Activated T-cell treated with anti-CD3 and anti-CD28 coated beads for 48 hours (primary cell): ENCODE measurements at places on chromosomes 3 and 15.

- DNase-seq, result peak; percentile 35
Measured at GRCh38 chr3:10189557-10190354, 25.0 kb downstream of the IRAK2 start.

GRCh38 chr3:41972802-41973201 is 10.9 kb upstream of the ULK4 start:
- DNase-seq, result no peak

DNA sequence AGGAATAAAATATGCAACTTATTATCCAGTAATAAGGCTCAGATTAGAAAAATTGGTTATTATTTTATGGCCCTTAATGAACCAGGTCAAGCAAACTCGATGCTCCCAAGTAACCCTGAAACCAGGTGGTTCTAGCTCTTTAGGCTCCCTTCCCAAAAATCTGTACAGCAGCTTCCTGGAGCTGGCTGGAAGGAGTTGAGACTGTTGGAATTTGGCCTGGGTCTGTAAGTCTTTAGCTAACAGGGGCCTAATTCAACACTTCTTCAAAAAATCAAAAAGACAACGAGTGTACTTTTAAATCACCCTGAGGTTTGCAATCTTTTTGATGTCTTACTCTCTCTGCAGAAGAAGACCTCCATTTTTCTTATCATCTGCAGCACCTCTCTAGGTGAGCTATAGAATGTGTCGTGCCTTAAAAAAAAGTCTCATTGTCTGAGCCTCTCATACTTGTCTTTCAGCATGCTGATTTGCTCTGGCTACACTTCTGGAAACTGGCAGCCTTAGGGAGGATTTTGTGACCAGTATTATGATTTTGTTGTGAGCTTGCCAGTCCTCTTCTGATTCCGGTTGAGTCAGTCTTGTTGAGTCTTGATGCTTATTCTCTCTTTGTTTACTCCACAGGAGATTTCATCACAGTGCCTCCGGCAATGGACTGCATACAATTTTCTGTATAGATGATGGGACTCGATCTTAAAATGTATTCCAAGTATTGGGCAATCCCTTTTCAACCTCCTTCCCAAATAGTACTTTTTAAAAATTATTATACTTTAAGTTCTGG is 235.0 kb upstream of the KBTBD8 start:
- DNase-seq, result no peak

GRCh38 chr3:71582036-71582611 is 1.4 kb downstream of the FOXP1 start:
- peak; percentile 47 for DNase-seq

GRCh38 chr3:118641608-118642007 is 393.0 kb downstream of the IGSF11 start:
- DNase-seq, result no peak

- no peak for DNase-seq
Measured at GRCh38 chr3:184806567-184807271, 5.2 kb upstream of the VPS8 start.

GRCh38 chr3:58173669-58174398 is 36.9 kb downstream of the DNASE1L3 start:
- peak; percentile 28 for DNase-seq

DNA sequence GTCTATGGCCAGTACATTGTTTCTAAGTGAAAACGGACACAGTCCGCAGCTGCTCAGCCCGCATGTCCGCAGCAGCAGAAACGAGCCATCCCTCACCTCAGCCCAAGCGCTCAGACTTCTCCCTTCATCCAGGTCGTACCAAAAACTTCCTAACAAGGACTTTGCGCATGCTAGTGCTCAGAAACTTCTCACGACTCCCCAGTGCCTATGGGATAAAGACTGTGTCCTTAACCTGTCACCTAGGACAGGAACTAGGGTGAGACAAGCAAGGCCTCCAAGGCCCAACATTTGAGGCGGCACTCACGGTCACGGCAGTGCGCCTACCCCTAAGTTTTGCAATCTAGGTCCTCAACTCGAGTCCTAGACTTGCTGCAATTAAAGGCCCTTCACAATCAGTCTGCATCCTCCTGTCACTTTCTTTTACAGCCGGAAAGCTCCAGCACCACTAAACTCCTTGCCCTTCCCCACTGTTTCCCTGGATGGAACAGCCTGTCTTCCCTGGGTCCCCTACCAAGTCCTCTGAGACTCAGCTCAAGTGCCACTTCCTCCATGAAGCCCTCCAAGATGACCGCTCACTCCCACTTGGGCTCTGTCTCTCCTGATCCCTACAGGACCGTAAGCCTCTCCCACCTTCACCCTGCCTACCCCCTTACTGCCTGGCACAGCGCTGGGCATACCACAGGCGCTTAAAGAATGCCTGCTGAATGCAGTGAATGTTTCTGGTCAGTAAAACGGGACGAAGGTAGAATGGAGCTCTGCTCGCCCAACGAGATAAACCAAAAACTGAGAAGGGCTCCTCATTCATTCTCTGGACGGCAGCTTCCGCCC is 1.2 kb downstream of the CLN6 start:
- no peak for DNase-seq

DNA sequence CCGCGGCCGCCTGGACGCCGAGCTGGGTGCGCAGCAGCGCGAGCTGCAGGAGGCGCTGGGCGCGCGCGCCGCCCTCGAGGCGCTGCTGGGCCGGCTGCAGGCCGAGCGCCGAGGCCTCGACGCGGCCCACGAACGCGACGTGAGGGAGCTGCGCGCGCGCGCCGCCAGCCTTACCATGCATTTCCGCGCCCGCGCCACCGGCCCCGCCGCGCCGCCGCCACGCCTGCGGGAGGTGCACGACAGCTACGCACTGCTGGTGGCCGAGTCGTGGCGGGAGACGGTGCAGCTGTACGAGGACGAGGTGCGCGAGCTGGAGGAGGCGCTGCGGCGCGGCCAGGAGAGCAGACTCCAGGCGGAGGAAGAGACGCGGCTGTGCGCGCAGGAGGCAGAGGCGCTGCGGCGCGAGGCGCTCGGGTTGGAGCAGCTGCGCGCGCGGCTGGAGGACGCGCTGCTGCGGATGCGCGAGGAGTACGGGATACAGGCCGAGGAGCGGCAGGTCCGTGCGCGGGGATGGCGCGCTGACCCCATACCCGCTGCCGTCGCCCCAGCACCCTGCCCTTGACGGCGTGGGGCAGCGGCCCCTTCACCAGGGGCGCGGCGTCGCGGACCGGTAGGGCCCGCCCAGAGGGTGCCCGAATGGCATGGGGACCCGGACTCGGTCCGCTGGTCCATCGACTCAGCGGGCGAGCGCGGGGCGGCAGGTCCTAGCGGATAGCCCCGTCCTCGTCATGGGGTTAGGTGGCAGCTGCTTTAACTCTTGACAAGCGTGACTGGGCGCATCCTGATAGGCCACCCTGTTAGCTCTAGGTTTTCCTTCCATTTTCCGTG is 848 bp downstream of the SYNM start:
- DNase-seq, result peak; percentile 47

- no peak for DNase-seq
Measured at GRCh38 chr15:90419738-90420406, 31.8 kb downstream of the IQGAP1 start.

- DNase-seq, result no peak
Measured at GRCh38 chr3:64046592-64046991, 23.3 kb upstream of the PSMD6 start.

GRCh38 chr3:112817271-112817670 is 29.4 kb downstream of the CD200R1L start:
- DNase-seq, result no peak

GRCh38 chr3:113174801-113175485 is 36.4 kb upstream of the BOC start:
- no peak for DNase-seq

DNA sequence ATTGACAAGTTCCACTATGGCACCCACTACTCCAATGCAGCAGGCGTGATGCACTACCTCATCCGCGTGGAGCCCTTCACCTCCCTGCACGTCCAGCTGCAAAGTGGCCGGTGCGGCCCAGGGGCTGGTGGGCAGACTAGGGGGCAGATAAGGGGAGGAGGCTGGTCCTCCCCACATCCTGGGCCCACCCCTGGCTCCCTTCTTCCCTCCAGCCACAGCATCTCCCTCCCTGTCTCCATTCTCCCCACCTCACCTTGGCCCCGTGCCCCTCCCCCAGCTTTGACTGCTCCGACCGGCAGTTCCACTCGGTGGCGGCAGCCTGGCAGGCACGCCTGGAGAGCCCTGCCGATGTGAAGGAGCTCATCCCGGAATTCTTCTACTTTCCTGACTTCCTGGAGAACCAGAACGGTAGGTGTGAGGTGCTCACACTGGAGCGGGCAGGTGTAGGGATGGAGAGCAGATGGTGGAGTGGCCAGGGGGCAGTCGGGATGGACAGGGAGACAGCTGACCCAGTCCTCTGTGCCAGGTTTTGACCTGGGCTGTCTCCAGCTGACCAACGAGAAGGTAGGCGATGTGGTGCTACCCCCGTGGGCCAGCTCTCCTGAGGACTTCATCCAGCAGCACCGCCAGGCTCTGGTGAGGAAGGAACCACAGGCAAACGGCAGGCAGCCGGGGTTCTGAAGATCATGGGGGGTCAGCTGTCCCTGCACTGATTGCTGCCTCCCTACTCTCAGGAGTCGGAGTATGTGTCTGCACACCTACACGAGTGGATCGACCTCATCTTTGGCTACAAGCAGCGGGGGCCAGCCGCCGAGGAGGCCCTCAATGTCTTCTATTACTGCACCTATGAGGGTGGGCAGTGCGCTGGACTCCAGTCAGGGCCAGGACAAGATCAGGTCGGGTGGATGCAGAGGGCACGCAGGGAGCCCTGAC is 26.0 kb downstream of the NBEAL2 start:
- no peak for DNase-seq

GRCh38 chr15:66798426-66799061 is 96.5 kb downstream of the SMAD6 start:
- no peak for DNase-seq

DNA sequence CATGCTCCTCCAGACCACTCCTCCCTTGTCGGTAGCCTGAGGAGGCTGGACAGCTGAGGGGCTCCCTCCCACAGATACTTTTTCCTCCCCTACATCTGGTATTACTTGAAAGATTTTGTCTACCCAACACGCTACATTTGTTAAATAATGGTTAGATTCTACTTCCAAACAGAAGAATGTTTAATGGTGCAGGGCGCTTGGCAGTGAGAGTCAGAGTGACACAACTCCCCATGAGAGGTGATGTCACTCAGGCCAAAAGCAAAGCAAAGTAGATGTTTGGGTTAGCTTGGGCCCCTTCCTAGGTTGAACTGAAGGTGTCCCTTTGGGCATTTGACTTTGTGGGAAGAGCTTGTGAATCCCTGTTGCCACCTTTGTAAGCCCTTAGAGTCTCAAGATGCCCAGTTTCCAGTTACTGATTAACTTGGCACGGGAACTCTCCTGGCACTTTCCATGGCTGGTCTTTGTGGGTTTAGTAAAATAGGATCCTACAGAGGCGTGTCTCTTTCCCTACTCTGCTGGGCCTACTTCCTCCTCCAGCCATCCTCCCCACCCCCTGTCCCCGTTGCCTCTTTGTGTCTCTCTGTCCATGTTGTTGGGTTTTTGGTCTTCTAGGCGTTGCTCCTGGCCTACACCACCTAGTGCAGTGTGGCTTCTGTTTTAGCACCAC is 5.6 kb downstream of the LIMD1 start:
- DNase-seq, result no peak

- DNase-seq, result no peak
Measured at GRCh38 chr3:117303443-117303842, 593.9 kb downstream of the TUSC7 start.

- peak; percentile 4 for DNase-seq
Measured at GRCh38 chr15:85865070-85865684, 70.5 kb upstream of the KLHL25 start.

GRCh38 chr3:37310666-37311050 is 136.3 kb upstream of the LRRFIP2 start:
- DNase-seq, result no peak

- DNase-seq, result peak; percentile 45
Measured at GRCh38 chr3:56783644-56784447, 17.9 kb downstream of the ARHGEF3 start.

- no peak for DNase-seq
Measured at GRCh38 chr3:143529018-143529478, 319.2 kb downstream of the SLC9A9 start.

- DNase-seq, result no peak
Measured at GRCh38 chr3:775178-775880, 317.5 kb upstream of the CNTN6 start.

GRCh38 chr3:40532252-40532651 is 7.5 kb downstream of the ZNF621 start:
- no peak for DNase-seq

DNA sequence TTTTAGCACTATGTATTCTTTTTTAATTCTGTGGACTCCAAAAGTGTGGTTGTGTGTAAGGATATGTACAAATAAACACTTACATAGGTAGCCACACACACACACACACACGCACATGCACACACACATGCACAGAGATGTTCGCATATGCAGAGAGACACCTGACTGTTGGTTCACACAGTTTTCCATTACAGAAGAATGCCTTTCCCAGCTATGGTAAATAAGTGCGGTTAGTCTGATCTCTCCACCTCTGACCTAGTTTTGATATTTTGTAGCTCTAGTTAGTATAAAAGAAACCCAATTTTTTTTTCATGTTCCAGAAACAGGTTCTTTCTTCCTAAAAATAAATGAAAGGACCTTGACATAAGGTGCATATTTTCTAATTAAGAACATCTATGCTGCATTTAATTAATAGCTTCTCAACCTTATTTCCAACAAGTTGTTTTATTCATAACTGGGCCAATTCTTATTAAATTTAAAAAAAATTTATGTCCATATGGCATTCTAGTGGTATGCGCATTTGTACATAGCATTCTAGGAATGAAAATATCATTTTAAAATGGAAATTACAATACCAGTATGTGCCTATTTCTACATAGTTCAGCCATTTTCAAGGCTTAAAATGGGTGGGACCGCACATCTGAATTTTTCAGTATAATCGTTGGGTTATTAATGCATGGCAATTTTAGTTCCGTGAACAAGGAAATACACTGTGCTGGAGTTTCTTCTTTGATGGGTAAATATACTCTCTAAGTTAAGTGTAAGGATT is 27.2 kb downstream of the TMEM108 start:
- DNase-seq, result no peak

- DNase-seq, result no peak
Measured at GRCh38 chr3:188194332-188194731, 40.4 kb downstream of the LPP start.

DNA sequence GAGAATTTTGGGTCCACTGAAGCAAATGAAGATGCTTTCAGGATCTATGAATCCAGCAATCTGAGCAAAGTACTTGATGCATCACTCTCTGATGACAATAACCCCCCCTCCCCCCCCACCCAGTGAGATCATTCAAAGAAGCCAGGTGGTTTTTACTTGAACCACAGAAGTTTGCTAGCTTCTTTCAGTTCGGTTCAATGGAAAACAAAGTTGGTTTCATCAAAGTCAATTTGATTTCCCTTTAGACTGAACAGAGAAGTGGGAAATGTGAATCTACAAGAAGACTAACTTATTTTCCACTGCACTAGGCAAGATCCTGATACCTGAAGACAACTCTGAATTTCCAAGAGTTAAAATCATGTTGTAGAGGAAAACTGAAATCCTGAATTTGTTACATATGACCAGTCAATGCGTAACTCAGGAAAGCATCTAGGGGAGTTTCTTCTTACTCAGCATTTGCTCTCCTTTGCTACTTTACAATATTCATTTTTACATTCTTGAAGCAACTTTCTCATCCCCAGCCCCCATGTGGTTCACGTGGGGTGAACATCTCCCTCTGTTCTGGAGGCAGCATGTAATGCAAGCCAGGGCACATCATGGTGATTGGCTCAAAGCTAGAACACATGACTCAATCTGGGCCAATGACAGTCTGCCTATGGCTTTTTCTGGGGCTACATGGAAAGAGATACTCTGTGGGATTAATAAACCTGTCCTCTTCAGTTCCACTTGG is 572.6 kb downstream of the FOXP1 start:
- DNase-seq, result peak; percentile 61

- no peak for DNase-seq
Measured at GRCh38 chr3:62703451-62704167, 171.6 kb downstream of the CADPS start.
